ENCODE measurements at places on chromosomes 4 and X.

DNA sequence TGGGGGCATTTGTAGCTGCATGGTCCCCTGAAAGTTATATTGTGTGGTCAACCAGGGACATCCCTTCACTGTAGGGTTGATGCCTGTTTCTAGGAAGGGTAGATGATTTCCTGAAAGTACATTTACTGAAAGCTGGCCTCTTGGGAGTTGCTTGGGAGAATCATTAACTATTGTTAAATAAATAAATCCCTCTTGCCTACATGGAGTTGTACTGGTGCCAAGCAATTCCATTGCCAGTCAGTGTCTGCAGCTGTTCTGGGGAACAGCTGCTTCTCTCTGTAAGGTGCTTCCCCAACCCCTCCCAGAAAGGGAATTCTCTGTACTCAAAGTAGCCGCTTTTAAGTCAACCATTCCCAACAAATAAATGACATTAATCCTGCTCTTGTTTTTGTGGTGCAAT, 51.1 kb downstream of the C4orf51 start:
- peak; percentile 53 for DNase-seq

- DNase-seq, result no peak
Observed at GRCh38 chrX:133633162-133633561, 217.9 kb upstream of the GPC4 start.

- no peak for DNase-seq
Observed at GRCh38 chr4:107708225-107708624, 11.8 kb downstream of the PAPSS1 start.

DNA sequence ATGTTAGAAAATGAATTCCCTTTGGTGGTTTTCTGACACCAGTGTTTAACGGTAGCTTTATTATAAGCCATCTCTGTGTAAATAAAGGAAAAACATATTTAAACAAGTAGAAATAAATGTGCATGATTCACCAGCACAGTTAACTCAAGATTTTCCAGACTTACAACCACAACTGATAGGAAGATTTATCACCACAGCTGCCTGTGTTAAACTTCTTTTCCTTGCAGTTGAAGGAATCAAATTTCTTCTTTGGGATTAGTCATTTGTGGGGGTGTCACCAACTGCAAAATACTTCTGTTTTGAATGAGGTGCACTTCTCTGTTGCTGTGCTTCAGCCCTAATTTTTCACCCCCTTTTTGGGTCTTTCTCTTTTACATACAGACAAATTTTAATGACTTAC, 128.1 kb upstream of the STK26 start:
- DNase-seq, result no peak

- no peak for DNase-seq
Observed at GRCh38 chr4:153543351-153543750, 77.2 kb downstream of the TMEM131L start.

DNA sequence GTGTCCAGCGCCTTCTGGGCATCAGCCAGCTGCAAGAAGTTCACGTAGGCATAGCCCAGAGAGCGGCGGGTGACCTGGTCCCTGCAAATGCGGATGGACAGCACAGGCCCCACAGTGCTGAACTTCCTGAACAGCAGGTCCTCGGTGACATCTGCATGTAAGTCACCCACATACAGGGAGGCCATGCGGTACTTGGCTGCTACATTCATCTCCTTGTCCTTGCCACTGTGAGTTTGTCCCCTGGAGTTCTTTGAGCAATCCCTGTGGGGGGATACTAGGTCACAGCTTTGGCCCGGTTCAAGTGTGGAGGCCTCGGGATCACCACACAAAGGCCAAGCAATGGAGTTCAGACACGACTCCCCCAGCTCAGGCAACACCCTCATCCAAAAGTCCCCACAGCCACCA, 776 bp downstream of the PABPC4L start:
- DNase-seq, result no peak

DNA sequence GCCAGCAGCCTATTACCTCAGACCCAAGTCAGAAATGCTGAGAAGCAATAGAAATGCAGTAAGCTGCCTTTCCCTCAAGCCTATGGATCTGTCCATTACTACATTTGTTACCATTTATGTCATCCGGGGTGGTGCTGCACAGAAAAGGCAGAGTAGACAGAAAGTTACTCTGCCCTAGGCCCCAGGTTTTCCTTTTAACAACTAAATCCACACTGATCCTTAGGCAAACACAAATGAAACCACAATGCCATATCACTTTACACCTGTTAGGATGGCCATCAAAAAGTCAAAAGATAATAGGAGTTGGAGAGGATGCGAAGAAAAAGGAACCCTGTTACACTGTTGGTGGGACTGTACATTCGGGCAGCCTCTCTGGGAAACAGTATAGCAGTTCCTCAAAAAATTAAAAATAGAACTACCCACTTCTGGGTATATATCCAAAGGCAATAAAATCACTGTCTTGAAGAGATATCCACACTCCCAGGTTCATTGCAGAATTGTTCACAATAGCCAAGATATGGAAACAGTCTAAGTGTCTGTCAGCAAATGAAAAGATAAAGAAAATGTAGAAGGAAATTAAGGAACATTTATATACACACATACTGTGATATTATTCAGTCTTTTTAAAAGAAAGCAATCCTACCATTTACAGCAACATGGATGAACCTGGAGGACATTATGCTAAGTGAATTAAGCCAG, 186.3 kb downstream of the NWD2 start:
- no peak for DNase-seq

All from NCI-H1105 (cell line).